Heart left ventricle (tissue), 16 donors: ENCODE measurements at places on chromosomes 5 and 9. TPM values are rescaled to one million over a fixed set of nuclear protein-coding genes. Genes with fewer than 3 reads are reported as not detected.

GRCh38 chr9:110064803-110065202, 143.2 kb downstream of the C9orf152 start:
- no peak for DNase-seq

GRCh38 chr9:121029469-121029868, 20.6 kb downstream of the C5 start:
- no peak for DNase-seq

GRCh38 chr5:88092958-88093605, 175.6 kb downstream of the TMEM161B start:
- no peak for DNase-seq

DNA sequence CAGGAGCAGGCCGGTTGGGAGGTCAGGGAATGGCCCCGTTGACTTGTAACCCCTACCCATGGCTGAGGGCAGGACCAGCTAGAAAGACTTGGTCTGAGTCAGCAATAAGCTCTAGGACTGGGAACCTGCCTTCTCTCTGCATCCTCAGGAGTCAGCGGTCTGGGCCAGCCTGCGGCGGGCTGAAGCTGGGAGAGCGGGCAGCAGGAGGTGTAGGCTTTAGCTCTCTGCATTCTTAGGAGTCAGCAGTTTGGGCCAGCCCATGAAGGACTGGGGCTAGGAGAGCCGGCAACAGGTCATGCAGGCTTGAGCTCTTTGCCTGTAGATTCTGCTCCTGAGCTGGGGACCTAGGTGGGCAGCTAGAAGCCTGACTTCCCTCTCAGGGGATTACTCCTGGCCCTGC, 6.4 kb upstream of the SMIM32 start:
- DNase-seq, result no peak

GRCh38 chr9:90789862-90790261, 11.8 kb upstream of the SYK start:
- DNase-seq, result no peak

GRCh38 chr5:116492016-116492623, 82.5 kb downstream of the SEMA6A start:
- no peak for DNase-seq

DNA sequence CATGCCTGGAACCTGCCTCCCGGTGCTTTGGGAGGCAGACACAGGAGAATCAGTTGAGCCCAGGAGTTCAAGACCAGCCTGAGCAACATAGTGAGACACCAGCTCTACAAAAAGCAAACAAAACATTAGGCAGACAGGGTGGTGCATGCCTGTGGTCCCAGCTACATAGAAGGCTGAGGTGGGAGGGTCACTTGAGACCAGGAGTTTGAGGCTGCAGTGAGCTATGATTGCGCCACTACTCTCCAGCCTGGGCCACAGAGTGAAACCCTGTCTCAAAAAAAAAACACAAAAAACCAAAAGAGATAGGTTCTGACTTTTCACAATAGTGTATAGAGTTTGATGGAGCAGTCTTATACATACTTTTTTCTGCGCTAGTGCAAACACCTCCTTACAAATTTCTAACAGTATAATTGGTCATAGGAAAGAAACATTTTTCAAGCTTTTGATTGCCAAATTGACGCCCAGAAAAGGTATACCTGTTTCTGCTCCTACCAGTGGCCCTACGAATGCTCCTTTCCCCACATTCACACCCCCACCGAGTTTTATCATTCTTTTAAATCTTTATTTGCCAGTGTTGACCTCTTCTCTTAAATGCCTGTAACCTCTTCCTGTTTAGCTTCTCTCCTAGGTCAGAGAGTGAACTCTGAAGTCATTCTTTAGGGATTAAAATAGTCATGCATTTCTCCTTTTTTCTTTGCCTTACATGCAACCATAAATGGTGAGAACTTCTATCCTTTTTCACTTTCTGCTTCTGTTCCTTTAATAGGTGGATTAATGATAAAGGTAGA, 7.5 kb downstream of the DOCK8 start:
- no peak for DNase-seq

DNA sequence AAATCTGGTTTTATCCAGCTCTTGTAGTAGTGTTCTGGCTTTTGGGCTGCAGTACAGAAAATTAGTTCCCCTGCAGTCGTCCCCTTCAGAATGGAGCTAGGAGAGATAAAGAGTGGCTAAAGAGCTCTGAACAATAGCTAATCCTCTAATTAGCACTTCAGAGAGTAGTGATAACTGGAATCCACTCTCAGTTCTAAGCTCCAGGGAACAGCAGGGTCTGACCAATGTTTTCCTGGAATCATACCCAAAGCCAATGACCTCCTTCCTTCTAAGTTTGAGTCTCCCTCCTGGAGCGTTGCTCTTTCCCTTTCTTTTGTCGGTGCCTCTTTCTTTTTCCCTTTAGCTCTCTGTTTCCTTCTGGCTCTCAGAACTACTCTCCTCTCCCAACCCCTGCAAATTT, 47.4 kb downstream of the MFAP3 start:
- no peak for DNase-seq

DNA sequence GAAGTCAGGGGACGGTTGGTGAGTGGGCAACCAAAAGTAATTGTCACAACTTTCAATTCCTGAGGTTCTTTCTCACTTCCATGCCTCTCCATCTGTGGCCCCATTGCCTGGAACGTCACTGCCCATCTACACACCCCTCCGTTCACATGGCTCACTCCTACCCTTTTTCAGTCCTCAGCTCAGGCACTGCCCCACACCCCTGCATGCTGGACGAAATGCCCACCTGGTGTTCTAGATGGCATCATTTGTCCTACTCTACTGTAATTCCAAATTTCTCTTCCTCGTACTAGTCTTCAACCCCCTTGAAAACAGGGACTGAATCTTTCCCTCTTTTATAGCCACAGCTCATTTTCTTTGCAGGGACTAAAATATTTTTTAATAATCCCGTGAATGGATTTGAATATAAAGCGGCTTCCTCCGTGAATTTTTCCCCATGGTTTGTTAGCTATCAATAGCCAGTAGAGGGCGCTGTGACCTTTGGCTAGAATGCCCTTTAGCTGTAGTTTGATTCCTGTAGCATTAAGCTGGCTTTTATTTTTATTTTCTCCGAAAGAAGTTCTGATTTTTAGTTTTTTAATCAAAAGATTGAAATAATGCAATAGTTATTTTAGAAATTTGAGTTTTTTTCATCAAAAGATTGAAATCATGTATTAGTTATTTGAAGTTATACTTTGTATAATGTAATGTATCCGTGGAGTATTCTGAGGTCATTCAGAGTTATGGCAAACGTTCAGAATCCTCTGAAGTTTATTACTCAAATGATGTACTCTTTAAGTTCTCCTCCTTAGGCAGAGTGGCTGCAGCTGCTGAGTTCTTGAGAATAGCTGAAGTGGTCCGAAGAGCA, 232.1 kb downstream of the SH3GL2 start:
- DNase-seq, result peak; percentile 36

GRCh38 chr9:16521868-16522411, 348.5 kb downstream of the BNC2 start:
- DNase-seq, result no peak

GRCh38 chr9:69173891-69174615, at the start of gene TJP2:
TSS of gene TJP2 (plus strand) at chr9:69174277. CDS start at chr9:69174373, 96 bp downstream.
- DNase-seq, result peak; percentile 87

DNA sequence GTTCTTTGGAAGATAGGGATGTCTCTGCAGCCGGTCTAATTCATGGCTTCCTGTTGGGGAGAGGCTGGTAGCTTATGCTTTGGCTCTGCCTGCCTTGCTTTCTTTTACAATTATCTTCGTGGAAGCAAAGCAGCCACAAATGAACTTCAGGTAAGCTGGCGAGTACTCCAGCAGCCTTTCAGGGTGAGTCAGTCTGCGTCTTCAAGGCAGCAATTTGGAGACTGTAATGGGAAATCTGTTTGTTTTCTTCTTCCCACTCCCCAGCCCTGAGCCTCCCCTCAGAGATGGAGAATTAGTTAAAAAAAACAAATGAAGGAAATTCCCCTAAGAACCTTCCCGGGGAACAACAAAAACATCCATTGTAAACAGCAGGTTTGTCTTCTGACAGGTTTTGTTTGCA, 100.1 kb downstream of the PSAT1 start:
- no peak for DNase-seq

GRCh38 chr9:87694236-87694755, 31.6 kb upstream of the CTSL start:
- no peak for DNase-seq

DNA sequence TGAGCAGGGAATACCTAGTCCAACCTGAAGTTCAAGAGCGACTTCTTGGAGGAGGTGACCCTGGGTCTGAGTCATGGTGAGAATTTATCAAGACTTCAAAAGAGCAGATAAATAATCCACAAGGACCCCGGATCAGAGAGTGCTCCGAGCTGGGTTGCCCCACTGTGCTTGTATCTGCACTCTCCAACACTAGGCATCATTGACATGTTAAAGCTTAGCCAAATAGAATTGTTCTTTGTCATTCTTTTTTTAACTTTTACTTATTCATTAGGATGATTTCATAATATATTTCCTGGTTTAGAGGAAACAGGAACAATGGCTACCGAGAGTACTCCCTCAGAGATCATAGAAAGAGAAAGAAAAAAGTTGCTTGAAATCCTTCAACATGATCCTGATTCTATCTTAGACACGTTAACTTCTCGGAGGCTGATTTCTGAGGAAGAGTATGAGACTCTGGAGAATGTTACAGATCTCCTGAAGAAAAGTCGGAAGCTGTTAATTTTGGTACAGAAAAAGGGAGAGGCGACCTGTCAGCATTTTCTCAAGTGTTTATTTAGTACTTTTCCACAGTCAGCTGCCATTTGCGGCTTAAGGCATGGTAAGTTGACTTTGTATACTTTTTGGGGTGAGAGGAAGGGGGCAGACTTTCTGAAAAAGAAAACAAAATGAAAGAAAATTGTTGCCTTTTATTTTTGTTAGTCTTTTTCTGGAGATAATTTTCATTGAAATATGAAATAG, at the start of gene CARD6:
Gene CARD6, plus strand, starts transcription at position 300 of the 738 bp plus-strand sequence. Its CDS starts 16 bp downstream, at position 316.
- DNase-seq, result no peak

DNA sequence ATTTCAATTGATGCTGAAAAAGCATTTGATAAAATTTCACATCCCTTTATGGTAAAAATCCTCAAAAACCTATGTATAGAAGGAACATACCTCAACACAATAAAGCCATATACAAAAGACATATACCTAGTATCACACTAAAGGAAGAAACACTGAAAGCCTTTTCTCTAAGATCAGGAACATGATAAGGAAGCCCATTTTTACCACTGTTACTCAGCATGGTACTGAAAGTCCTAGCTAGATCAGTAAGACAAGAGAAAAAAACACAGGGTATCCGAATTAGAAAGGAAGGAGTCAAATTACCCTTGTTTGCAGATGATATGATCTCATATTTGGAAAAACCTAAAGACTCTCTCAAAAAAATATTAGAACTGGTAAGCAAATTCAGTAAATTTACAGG, 350.2 kb upstream of the PDE4D start:
- no peak for DNase-seq

- DNase-seq, result no peak
These were observed 239.5 kb upstream of the MAP3K1 start for GRCh38 chr5:56575821-56576220.

DNA sequence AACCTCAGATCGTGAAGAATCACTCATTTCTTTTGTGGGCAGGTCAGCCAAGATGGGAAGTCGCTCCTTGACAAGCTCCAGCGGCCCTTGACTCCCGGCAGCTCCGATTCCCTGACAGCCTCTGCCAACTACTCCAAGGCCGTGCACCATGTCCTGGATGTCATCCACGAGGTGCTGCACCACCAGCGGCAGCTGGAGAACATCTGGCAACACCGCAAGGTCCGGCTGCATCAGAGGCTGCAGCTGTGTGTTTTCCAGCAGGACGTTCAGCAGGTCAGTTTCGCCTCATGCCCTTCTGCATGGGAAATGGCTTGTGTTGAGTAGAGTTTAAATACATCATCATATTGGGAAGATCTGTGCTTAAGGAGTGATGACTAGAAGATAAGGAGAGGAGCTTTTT, 173.3 kb downstream of the TRIO start:
- peak; percentile 58 for DNase-seq

DNA sequence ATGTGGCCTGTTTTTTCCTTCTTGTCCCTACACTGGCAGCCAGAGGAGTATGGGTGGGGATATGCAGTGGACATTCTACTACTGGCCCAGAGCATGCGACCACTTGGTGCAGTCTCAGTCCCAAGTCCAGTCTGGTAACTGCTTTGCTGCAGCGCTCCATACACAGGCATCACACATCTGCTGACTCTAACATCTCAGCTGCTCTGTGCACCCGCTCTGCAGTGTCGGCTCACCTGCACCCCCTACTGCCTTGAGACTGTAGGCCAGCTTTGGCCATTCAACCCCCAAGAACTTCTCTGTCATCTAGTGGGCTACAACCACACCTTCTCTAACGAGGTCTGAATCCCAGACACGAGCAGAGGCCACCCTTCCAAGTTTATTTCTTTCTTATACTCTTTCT, 46.4 kb upstream of the SLCO6A1 start:
- DNase-seq, result no peak

DNA sequence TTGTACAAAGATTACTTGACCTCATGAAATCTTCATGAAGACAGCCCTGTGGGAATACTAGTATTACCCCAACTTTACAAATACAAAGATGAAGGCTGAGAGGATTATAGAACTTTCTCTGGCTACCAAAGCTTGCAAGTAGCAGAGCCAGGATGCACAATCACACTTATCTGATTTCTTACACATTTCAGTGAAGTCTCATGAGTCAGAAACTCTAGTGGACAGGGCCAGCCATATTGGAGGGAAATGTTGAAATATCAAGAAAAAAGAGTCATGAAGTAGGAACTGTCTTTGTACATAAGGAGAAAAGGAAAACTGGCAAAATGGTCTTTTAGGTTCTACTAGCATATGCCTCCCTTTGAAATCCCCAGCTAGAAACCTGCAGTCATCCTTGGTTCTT, 369.6 kb upstream of the WWC1 start:
- DNase-seq, result no peak

GRCh38 chr5:170826117-170826516, 35.7 kb upstream of the RANBP17 start:
- DNase-seq, result no peak

- DNase-seq, result peak; percentile 57
These were observed 1.0 kb upstream of the RXRA start for GRCh38 chr9:134325096-134325812.

- DNase-seq, result no peak
These were observed 33.8 kb upstream of the ANXA2R start for GRCh38 chr5:43073597-43074546.

DNA sequence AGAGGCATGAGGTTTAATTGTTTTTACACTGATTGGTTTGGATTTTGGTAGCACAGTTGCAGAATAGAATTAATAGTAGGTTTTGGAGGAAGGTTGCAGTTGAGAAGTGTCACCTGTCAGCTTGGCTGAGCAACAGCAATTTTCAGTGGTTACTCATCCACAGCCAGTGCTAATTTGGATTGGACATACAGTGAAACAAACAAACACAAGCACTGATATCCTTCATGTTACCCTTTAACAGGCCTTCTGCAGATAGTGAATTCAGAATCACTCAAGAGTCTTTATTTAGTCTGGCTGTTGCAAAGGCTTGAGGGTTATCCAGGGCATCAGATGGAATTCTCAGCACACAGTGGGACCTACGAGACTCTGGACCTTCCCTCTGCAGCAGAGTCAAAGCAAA, 31.8 kb upstream of the POU4F3 start:
- DNase-seq, result no peak

- no peak for DNase-seq
These were observed 310.5 kb downstream of the MSX2 start for GRCh38 chr5:175034924-175035323.

The SOHLH1 gene
- total RNA-seq, result not detected

The GALT gene
- total RNA-seq, result 37.0 TPM

The PLAC8L1 gene
- not detected for total RNA-seq

The CCNI2 gene
- total RNA-seq, result not detected

The PKD2L2 gene
- total RNA-seq, result 0.54 TPM

The LIX1 gene
- 0.12 TPM for total RNA-seq

The CARD6 gene
- total RNA-seq, result 6.1 TPM

The ZNF474 gene
- 0.24 TPM for total RNA-seq

The PCDH1 gene
- 15.7 TPM for total RNA-seq

The MSX2 gene
- 2.2 TPM for total RNA-seq

The PRR16 gene
- 9.0 TPM for total RNA-seq

The CTNND2 gene
- 17.6 TPM for total RNA-seq

The WNK2 gene
- total RNA-seq, result 192 TPM
